ENCODE measurements at places on chromosomes 3 and 15. TPM values are rescaled to one million over a fixed set of nuclear protein-coding genes. Genes with fewer than 3 reads are reported as not detected.

DNA sequence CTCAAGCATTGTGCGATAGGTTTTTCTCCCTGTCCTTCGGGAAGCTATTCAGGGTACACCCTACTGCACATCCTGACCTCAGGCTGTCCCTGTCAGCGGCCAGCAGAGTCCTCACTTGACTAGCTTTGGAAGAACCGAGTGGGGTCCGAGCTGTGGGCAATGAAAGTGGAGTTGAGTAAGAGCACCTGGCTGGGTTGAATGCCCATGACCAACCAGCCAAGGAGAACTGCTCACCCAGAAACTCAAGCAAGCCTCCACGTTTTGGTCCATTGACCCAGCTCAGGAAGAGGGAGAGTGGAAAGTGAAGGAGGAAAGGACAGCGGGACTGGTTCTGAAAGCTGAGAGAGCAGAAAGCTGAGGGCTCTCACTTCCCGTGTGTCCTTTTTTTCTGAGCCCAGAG, 36.0 kb upstream of the HDGFL3 start:
- no peak for DNase-seq

COMMD4 gene
- 42.1 TPM for total RNA-seq

DNA sequence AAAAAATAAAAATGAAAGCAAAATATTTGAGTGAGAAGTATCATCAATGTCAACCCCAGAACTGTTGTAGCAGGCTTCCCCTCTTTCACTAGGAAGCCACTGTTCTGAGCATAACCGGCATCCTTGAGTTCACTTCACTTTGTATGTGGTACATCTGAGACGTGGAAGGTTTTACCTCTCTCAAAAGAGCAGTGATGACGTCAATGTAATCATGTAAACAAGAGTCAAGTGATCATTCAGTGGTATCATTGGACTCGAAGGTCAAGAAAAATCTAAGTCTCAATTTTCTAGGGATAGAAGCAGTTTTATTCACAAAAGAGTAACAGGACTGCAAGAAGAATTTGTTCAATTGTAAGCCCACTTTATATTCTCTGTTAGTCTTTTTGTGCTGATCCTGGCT, 339.8 kb upstream of the THRB start:
- no peak for DNase-seq

CFAP92 gene
- total RNA-seq = 0.49 TPM

GRCh38 chr3:20490996-20491395, 305.0 kb upstream of the SGO1 start:
- no peak for DNase-seq

GRCh38 chr15:66043264-66043663, 174.0 kb downstream of the RAB11A start:
- DNase-seq = no peak

SOX14 gene
- total RNA-seq = not detected

DNA sequence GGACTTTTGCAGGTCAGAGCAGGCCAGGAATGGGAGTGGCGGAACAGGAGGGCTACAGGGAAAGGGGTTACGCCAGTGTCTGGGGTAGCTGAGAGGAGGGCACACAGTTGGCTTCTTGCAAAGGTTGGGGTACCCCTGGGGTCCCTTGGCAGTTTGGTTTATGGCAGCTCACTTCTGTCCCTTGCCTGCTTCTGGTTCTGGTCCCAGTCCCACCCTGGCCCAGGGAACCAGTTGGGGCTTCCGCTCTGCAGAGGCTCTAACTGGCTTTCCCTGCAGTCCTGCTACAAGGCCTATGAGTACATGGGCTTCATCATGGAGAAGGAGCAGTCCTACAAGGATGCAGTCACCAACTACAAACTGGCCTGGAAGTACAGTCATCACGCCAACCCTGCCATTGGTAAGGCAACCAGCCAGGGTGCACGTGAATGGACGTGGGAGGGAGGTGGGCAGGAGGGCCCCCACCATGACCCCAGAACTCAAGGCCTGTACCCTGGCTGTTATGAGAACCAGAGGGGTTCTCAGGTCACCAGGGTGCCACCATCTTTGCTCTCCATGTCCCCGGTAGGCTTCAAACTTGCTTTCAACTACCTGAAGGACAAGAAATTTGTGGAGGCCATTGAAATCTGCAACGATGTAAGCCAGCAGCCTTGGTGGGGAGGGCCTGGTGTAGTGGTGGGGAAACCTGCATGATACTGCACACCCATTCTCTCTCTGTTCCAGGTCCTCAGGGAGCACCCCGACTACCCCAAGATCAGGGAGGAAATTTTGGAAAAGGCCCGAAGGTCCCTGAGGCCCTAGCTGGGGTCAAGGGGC, 15.2 kb downstream of the CSRNP1 start:
- DNase-seq = no peak

GRCh38 chr3:105688821-105689220, 180.0 kb downstream of the CBLB start:
- DNase-seq = no peak

DNA sequence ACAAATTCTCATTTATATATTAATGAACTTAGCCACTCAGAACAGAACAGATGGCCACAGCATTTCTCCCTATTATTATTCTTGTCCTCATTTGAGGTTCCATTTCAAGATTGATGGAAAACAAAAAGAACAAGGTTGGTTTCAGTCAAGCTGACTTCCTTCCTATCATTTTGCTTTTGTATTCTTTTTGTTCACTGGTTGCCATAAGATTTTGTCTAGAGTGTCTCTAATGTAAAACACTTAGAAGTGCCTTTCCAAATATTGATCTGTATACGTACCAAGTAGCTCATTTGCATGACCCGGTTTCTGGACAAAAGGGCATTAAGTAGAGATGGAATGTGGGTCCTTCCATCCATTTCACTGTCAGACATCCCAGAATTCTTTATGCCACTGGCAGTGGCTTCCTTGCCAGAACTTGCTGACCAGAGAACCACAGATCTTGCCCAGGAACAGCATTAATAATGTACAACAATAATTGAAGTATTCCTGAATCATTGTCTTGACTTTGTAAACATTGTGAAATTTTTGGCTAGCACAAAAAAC, 63.8 kb downstream of the PEX5L start:
- DNase-seq = no peak

GRCh38 chr15:66288093-66288492, 5.3 kb upstream of the DIS3L start:
- no peak for DNase-seq

GRCh38 chr15:68614286-68615035, 35.7 kb downstream of the CORO2B start:
- DNase-seq = peak; percentile 73

All from Right ventricle myocardium inferior (tissue), 1 donor.